ENCODE measurements at places on chromosomes 3 and 15.

GRCh38 chr15:41564960-41565502 lies 6.0 kb downstream of the TYRO3 start:
- no peak for DNase-seq

DNA sequence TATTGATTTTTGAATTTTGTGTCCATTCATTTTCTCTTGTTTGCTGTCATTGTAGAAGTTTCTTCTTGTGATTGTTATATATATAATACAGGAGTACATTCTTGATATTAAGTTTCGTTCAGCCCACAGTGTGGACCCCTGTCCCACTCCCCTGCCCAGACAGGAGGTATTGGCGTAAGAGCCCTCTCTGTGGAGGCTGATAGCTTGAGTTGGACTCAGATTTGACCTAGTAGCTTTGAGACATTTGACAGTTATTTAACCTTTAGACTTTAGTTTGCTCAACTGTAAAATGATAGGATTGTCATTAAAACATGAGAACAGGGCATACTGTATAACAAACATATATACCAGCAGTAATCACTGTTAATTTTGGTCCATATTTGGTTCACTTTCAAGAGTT lies 27.1 kb downstream of the GPR171 start:
- no peak for DNase-seq

- no peak for DNase-seq
Measured at GRCh38 chr15:67836955-67837354, 2.9 kb downstream of the RNU6-1 start.

GRCh38 chr15:48644827-48645557 lies 517 bp downstream of the FBN1 start:
- DNase-seq: no peak

DNA sequence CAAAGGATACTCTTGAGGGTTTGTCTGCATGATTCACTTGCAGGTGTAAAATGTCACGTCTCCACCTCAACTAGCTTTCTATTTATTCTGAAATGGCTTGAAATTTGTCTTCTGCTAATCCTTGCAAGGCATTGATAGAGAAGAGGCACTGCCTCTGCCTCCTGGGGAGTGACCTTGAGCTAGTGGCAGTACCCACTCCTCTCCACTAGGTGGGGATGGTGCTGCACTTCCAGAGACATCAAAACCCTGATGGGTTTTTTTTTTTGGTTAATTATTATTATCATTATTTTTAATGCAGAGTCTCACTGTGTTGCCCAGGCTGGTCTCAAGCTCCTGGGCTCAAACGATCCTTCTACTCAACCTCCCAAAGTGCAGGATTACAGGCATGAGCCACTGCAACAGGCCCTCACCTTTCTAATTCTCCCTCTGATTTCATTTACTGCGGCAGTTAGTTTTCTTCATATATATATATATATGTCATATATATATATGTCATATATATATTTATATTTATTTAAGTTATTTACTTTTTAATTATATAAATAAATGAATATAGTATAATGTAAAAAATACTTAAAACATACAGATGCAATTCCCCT lies 117.6 kb upstream of the EIF1B start:
- DNase-seq: no peak

DNA sequence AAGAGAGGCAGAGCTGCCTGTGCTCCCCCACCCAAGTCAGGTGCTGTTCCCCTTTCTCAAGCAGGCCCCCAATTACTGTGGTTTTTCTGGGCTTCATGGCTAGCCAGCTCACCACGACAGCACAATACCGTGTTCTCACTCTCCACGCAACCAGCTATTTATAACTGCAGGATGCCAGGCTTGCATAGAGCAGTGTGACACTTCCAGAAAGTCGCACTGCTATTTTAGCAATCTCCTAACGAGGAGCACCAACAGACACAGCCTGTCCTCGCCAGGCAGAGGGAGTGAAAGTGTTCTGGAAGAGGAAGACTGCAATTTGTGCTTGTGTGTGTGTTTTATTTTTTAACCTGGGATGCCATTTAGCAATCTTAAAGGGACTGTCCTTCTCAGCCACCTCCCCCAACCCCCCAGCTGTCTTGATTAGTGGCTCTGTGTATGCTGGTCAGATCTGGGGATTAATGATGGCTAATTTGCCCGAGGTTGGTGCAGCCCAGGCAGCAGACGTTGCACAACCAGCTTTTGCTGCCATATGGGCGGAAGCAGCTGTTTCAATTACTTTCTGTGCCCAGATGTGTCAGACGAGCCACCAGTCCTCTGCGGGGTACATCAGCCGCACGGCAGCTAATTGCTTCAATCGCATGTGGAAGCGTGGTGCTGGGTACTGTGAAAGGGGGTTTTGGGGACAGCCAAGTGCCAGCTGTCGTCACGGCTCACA lies 268.0 kb upstream of the ARRDC4 start:
- no peak for DNase-seq

DNA sequence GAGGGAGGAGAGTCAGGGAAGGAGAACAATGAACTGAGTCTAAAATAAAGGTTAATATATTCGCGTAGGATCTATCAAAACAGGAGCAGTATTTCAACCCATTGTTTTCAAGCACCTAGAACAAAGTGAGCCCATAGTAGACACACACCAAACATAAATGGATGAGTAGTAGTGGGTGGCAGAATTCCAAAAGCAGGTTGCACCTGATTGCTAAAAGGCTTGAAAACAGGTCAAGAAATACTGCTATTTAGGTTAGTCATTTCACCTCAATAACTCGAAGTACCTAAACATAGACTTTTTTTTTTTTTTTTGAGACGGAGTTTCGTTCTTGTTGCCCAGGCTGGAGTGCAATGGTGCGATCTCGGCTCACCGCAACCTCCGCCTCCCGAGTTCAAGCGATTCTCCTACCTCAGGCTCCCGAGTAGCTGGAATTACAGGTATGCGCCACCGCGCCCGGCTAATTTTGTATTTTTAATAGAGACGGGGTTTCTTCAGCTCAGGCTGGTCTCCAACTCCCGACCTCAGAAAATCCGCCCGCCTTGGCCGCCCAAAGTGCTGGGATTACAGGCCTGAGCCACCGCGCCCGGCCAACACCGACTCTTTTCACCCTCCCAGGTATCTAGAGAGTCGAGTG lies 855 bp upstream of the ABHD5 start:
- no peak for DNase-seq

DNA sequence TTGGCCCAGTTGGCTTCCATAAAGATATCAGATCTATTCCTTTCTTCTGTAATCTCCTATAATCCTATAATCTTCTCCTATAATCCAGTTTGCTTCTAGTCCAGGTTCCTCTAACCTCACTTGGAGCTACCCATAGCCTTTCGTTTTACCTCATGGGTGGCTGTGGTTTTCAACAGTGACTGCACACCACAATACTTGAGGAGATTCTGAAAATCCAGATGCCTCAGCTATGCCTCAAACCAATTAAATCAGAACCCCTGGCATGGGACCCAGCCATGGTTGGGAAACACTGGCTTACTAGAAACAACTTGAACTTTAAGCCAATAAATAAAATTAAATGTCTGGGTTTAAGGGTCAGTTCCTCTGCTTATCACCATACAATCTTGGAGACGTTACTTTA lies 86.1 kb upstream of the NTRK3 start:
- no peak for DNase-seq

DNA sequence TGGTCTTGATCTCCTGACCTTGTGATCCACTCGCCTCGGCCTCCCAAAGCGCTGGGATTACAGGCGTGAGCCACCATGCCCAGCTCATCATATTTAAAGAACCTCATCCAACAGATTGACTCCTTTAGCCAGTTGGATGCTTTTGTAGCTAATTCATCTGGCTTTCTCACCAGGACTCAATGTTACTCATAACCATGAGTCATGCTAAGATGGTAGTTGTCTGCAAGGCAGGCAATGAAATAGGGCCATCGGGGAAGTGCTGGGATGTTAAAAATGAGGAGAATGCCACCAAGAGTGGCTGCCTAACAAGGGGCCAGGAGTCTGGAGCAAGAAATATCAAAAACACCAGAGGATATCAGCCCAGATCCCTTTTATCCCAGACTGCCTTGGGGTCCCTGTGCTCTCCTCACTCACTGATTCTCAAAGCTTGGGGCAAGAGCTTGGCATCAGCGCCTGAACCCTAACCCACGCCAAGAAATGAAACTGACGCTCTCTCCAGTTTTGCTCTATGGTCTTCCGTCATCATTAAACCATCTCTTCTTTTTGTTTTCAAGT lies 7.4 kb upstream of the PCOLCE2 start:
- no peak for DNase-seq

- DNase-seq: no peak
Measured at GRCh38 chr3:187002915-187003314, 72.6 kb downstream of the ST6GAL1 start.

- no peak for DNase-seq
Measured at GRCh38 chr3:182135056-182135455, 423.3 kb downstream of the SOX2 start.

GRCh38 chr15:89851673-89852341 lies 37.2 kb upstream of the ANPEP start:
- no peak for DNase-seq

GRCh38 chr3:133892541-133893231 lies 3.0 kb downstream of the RAB6B start:
- no peak for DNase-seq

- no peak for DNase-seq
Measured at GRCh38 chr3:181487236-181487978, 224.3 kb upstream of the SOX2 start.

DNA sequence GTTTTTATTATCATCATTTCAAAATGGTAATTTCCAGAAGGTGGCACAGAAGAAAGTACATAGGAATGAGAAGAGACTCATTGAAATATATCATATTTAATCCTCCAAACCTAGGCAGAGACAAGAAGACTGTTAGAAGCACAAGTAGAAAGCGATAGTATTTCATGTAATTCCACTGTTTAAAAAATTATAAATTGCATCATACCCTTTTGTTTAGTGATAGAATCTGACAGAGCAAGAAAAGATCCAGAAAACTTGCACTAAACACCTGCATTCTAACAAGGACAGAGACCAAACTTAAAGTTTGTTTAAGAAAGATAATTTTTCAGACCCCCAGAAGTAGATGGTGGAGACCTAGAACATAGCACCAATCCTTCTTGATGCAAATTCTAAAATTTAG lies 56.9 kb upstream of the CD96 start:
- no peak for DNase-seq

GRCh38 chr3:157111518-157111917 lies 48.4 kb downstream of the CCNL1 start:
- no peak for DNase-seq

DNA sequence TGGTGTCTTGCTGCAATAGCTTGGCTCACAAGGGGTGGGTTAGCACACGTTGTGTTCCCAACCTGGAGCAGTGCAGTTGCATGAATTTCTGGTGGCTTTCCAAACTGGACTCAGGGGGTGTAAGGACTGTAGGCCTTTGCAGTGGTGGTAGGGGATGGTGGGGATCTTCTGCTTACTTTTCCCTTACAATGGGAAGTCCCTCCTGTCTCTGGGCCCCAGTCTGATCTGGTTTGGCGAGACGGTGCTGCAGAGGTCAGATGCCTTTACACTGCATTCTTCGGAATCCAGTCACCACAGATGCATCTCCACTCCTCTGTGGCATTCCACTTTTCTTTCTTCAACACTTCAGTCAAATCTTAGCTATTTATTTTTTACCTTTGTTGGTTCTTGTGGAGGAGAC lies 132.1 kb downstream of the DOCK3 start:
- no peak for DNase-seq

GRCh38 chr15:40219801-40220200 lies 19.1 kb upstream of the PAK6 start:
- no peak for DNase-seq

DNA sequence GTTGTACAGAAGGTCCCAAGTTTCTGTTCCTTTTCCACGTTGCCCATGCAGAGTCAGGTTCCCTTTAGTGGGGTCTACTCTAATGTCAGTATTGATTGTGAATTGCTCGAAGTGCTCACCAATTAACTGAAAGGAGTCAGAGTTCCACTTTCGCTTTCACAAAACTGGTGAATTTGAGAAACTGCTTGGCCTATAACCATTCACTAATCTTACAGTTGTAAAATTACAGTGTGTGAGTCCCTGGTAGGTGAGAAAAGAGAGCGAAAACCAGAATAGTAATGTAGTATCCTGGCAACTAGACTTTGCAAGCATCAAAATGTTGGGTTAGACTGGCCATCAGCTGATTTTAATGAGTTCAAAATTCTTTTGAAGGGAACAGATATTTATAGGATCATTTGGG lies 237.5 kb upstream of the CHRM5 start:
- DNase-seq: no peak

DNA sequence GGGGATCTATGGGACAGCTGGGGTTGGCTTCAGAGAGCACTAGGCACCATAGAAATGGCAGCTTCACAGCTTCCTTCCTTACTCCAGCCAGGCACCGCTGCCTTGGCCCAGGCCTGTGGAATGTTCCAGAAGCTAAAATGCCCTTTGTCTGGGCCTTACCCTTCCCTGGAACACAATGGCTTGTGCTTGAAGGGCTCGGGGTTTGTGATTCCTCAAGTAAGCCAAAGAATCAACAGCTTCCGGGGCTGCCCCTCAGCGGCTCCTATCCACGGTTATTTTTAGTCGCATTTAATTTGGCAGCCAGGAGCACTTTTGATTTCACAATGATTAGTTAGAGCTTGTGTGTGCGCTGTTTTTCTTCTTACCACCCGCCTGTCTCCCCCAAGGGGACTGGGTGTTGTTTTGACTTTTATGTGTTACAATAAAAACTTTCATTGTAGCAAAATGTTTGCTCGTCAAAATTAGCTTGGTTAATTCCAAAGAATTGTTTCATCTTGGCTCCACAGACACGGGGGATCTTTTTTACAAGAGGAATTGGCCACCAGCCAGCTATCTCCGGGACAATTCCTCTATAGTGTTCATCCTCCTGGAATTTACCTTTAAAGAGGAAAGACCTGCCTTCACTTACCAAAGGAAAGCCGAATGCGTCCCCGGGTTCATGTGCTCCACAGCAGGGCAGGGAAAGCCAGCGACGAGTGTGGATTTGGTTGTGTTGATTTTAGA lies 73.8 kb downstream of the TLE3 start:
- no peak for DNase-seq

- DNase-seq: no peak
Measured at GRCh38 chr3:129614435-129614834, 8.0 kb upstream of the PLXND1 start.

GRCh38 chr3:124512881-124513609 lies 217.2 kb upstream of the UMPS start:
- DNase-seq: no peak

- DNase-seq: no peak
Measured at GRCh38 chr15:38084289-38084688, 149.8 kb downstream of the TMCO5A start.

DNA sequence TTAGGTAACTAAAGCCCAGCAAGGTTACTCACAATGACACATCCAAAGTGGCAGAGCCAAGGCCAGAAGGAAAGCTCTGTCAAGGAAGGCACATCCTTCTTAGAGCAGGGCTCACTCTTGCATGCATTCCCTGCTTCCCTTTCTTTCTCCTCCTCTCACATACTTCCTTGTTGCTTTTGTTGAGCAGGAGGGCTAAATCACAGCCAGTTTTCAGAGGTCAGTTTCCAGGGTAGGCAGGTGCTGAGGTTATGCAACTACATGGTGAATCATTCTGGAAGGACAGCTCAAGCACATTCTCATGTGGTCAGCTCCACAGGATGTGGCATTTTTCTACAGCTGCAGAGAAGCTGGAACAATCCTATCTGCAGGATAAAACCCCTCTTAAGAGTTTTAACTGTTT lies 275.6 kb downstream of the ZNF621 start:
- no peak for DNase-seq
